ENCODE measurements at places on chromosomes 7 and 10. TPM values are rescaled to one million over a fixed set of nuclear protein-coding genes. Genes with fewer than 3 reads are reported as not detected.

PNLIPRP3 gene
- total RNA-seq, result not detected

SEMA4G gene
- 10.5 TPM for total RNA-seq

TDRD1 gene
- 0.99 TPM for total RNA-seq

EGR2 gene
- 5.9 TPM for total RNA-seq

DNA sequence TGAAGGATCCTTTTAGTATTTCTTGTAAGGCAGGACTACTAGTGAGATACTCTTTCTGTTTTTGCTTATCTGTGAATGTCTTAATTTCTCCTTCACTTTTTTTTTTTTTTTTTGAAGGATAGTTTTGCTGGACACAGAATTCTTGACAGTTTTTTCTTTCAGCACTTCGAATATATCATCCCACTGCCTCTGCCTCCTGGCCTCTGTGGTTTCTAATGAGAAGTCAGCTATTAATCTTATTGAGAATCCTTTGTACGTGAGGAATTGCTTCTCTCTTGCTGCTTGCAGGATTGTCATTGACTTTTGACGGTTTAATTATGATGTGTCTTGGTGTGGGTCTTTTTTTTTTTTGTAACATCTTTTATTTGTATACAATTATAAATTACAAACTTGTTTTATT is 12.6 kb upstream of the WAC start:
- no peak for DNase-seq

- DNase-seq, result no peak
Observed at GRCh38 chr7:5217396-5217795, 27.4 kb downstream of the WIPI2 start.

GRCh38 chr7:44132039-44132438 is 8.7 kb upstream of the POLD2 start:
- DNase-seq, result no peak

- no peak for DNase-seq
Observed at GRCh38 chr7:134331393-134331792, 14.7 kb upstream of the SLC35B4 start.

- no peak for DNase-seq
Observed at GRCh38 chr10:101446947-101447346, 93.0 kb downstream of the BTRC start.

GRCh38 chr10:86225103-86225782 is 141.4 kb downstream of the GRID1 start:
- DNase-seq, result no peak
